SJCRH30 (cell line): ENCODE measurements at places on chromosomes 7 and 10.

DNA sequence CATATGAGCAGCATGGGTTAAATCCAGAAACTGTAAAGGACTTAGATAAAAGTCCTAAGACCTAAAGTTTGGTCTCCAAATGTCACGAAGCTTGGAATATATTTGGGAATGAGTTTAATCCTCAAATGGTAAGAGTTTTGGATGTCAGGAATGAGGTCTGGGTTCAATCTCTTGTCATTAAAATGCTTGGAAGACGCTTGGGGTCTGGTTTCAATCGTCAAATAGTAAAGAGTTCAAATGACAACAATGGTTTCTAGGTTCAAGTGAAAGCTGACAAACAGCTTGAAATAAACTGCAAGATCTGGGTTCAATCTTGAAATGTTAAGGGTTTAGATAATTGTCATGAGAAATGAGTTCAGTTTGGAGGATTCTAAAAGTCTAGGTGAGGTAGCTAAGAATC, 385.5 kb upstream of the HPS1 start:
- DNase-seq = no peak

GRCh38 chr10:26439406-26440087, 1.4 kb downstream of the APBB1IP start:
- no peak for DNase-seq

GRCh38 chr10:6563075-6563474, 17.0 kb downstream of the PRKCQ start:
- no peak for DNase-seq

DNA sequence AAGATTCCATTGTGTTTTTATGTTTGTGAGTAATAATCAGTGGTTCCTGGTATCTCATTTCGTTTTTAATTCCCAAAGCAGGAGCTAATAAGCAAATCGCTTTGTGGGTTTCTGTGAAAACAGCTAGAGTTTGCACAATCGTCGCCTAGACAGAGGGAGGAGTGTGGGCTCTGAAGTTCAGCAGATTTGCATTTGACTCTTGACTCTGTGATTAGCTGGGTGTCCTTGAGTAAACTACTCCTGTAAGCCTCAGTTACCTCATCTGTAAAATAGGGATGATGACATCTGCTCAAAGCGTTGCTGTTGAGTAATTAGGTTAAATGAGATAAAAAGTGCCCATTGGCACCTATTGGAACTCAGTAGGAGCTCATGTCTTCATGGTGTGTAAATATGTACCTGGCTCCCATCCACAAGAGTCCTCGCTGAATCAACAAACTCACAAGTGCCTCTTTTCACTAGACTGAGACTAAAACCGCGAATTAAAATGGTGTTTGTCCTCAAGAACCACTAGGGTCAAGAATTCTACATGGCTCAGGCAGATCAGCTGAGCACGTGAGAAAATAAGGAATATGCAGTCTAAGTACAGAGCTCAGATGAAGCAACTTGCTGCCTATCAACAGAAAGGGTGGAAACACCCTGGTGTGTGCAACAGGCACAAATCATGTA, 385.8 kb upstream of the C7orf33 start:
- DNase-seq = no peak

- no peak for DNase-seq
These were observed 59.4 kb downstream of the CDK14 start for GRCh38 chr7:90655566-90655965.

DNA sequence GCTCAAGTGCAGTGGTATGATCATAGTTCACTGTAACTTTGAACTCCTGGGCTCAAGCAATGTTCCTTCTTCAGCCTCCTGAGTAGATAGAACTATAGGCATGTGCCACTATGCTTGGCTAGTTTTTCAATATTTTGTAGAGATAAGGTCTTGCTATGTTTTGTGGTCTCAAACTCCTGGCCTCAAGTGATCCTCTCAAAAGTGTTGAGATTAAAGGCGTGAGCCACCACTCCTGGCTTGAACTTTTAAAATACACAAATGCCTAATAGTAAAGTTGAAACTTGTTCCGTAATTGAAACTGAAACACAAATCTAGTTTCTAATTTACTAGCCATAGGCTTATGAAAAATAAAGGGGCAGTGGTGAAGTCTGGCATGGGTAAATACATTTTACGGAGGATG, 65.7 kb downstream of the AP3M1 start:
- DNase-seq = no peak

DNA sequence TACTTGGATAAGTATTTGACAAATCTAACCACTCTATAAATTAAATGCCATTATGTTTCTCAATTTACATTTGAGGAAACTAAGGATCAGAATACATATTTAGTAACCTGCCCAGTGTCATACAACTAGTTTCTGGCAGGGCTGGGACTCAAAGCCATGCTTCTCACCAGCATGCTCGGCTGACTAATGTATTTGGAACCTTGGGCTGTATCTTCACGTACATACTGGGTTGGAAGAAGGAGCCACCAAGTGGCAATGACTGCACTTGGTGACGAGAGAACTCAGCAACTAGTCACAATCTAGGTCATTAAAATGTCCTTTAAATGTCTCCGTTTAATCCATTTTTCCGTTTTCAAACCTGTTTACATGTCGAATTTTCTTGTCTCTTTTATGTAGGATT, 42.9 kb downstream of the CHRM2 start:
- no peak for DNase-seq

DNA sequence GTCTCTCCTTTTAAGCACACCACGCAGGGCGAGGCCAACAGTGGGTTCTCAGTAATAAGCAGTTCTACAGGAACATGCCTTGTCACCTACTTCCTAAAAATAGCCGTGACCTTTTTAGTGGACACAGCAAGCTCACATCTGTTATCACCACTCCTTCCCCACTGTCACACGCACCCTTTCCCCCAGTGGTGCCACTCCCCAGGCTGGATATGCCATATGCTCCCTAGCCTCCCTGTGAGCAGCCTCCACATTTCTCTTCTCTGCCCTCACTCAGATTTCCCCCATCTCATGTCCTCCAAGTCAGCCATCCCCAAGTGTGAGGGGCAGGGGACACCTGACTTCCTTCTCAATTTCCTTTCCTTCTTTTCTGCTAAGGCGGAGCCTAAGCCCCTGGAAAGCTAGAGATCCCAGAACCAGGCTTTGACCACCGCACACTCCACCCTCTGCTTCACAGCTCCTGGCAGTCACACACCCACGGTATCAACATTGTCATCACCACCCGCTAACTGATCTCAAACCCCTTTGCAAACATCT, 3.7 kb downstream of the ANXA11 start:
- DNase-seq = no peak

DNA sequence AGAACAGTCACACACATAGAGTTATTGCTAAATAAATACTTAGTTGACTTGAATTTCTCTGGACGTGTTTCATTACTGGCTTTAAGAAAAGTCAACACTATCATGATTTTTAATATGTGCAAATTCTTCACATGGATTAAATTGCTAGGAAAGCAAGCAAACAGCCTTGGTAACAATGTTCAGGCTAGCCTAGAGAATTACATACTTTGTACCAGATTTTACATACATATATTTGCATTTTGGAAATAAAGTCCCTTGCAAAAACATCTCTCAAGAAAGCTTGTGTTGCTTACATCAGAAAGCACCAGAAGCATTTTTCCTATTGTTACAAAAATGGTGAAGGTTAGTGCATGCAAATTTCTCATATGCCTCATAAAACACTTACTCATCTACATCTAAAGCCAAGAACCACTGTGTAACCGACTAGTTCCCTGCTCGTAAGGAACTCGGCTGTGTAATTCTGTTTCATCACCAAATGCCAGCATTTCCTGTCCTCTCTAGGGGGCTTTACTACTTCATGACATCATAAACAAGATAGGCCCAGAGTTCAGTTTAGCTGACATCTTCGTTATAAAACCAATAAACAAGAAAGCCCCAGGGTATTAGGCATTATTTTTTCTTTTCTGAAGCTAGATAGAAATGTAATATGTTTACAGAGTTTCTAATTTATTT, 87.8 kb downstream of the CFAP58 start:
- no peak for DNase-seq

- DNase-seq = no peak
These were observed 26.6 kb upstream of the ASCC1 start for GRCh38 chr10:72242675-72243074.

DNA sequence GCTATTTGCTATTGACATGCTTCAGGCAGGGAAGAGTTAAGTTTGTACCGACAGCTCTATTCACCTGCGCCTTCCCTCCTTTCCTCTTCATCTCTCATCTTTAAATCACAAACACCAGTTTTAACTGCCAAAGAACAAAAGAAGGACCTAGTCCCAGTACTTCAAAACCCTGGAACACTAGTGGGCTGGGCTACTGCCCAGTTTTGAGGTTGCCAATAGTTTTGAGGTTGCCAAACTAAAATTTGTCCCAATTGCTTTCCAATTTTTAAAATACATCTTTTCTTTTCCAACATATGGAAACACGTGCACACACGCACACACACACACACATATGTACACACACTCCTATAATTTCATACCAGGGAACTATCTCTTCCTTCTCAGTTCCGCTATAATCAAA, 130.6 kb upstream of the SLC26A5 start:
- DNase-seq = no peak

GRCh38 chr10:6600224-6600987, 20.3 kb upstream of the PRKCQ start:
- no peak for DNase-seq

DNA sequence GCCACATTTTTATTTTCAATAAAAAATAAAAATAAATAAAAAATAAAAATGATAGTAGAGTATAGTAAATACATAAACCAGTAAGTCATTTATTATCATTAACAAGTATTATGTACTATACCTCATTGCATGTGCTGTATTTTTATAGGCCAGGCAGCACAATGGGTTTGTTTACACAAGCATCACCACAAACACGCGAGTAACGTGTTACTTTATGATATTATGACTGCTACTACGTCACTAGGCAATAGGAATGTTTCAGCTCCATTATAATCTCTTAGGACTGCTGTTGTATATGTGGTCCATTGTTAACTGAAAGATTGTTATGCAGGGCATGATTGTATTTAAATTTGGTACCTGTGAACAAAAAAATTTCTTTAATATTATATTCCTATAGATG, 20.8 kb upstream of the SDHAF3 start:
- no peak for DNase-seq

DNA sequence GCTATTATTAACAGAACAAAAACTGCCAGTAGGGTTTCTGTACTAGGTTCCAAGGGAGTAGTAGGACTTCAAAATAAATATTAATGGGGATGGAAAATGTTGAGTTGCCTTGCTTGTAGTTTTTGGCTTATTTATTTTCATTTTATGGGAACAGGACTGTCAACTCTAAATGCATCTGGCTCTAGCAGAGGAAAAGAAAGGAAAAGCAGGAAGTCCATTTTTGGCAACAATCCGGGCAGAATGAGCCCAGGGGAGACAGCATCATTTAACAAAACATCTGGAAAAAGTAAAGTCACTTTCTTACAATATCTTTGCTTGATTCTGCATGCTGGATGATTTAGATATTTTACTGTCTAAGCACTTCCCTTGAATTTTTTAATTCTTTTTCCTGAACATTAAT, 69.4 kb downstream of the NOC3L start:
- no peak for DNase-seq

- DNase-seq = no peak
These were observed 120.8 kb upstream of the SEC61G start for GRCh38 chr7:54879776-54880175.

- peak; percentile 7 for DNase-seq
These were observed 54.7 kb downstream of the MAPK8 start for GRCh38 chr10:48361176-48361575.

DNA sequence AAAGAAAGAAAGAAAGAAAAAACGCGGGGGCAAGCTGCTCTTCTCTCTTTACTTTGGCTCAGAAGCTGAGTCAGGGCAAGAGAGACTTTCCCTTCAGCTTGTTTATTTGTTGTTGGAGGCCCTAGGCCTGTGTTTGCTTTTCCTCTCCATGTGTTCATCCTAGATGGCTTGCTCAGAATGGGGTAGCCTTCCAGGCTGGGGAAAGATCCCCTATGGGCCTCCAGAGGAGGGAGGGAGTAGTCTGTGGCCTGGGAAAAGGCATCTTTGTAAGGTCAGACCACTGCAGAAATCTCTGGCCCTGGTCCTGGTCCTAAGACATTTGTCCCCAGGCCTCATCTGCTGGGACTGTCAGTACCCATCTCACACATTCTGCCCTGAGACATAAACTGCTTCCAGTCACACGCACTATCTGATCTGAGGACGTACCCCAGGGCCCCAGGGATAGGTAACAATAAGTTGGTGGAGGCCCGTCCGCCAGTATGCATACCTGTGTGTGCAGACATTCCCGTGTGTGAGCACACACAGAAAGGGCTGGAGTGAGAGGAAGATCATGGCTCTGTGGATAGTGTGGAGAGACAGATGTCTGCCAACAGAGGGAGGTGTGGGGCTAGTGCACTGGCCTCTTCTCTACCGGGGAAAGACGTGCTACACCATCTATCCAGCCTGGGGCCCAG, 4.9 kb upstream of the SCD start:
- peak; percentile 70 for DNase-seq

DNA sequence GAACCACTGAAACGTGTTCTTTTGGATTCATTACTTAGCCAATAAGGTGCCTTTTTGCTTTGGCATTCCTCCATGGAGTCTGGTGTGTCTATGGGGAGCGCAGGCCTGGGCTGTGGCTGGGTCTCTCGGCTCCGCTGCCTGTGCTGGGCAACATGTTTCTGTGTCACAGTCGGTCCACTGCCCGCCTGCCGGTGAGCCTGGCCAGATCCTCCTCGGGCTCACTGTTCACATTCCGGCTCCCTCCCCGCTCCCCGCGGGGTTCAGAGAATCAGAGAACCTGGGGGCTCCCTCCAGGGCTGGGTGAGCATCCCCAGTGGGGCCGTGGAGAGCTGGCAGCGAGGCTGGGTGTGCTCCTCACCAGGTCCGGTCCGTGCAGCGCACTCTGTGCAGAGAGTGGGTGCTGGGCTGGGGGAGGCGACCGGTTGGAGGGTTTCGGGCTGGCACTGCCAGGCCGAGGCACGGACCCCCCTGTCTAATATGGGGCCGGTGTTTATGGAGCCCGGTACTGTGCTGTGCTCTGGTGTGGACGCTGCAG, 70.4 kb downstream of the INPP5A start:
- no peak for DNase-seq

- no peak for DNase-seq
These were observed 5.7 kb upstream of the TAS2R39 start for GRCh38 chr7:143177374-143178119.
